Stimulated activated CD8-positive, alpha-beta memory T cell treated with anti-CD3 and anti-CD28 coated beads, Interleukin-7, amount 100 ng/mL, for 4 hours (primary cell): ENCODE measurements at places on chromosomes 4 and X.
A peak's percentile ranks its signal among the peaks of the same experiment; 100 is the strongest.

DNA sequence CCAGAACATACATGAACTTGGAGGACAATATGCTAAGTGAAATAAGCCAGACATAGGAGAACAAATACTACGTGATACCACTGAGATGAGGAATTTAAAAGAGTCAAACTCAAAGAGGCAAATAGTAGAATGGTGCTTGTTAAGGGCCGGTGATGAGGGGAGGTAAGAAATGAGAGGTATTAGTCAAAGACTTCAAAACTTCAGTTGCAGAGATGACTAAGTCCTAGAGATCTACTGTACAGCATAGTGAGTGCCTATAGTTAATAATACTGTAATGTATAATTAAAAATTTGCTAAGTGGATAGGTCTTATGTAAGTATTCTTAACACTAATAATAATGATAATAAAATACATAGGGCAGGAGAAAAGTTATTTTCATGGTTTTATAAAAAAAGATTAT is 126.9 kb upstream of the VEGFC start:
- DNase-seq: no peak

- DNase-seq: no peak
These were observed at the start of gene FOXR2 for GRCh38 chrX:55623100-55623499. Gene FOXR2 (plus strand): TSS chrX:55623400. CDS start chrX:55623712, 312 bp downstream.

DNA sequence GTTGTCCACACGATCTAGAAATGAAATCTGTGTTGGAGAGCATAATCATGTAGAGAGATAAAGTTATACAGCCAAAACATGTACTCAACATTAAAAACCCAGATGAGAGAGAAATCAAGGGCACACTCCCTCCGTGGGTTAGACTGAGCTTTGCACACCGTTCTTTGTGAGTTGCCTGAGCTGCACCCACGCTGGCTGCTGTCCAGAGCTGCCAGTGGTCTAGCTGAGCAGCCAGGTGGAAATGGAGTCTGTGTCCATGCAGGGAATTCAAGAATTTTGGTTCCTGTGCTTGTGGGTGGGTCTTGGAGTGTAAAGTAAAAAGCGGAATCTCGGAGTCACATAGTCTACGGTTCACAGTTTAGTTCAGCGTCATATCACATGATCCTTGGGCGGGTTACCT is 84.6 kb downstream of the GPR143 start:
- no peak for DNase-seq

DNA sequence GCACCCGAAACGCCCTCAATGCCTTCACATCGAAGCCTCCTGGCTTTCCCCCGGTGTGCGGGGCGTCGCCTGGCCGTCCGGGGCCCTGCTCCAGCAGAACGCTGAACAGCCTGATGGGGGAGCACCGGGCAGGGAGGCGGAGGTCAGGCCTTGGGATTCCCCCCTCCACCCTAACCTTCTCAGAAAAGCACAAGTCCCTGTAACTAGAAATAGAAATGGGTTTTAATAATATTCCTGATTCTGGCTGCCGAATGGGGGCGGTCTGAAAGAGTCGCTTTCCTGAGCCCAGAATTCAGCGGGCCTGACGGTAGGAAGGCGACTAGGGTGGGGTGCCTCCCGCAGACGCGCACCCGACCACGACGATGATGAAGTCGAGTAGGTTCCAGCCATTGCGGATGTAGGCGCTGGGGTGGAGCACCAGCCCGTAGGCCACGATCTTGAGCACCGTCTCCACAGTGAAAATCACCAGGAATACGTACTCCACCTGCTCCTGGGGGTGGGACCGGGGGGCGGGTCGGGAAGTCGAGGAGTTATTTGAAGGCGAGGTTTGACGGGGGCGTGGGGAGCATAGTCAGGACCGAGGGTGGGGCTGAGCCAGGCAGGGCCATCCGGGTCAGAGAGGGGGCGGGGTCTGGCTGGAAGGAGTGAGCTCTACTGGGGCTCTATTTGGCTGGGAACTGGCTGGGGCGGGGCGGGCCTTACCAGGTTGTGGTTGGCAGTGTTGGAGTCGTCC is 2.5 kb downstream of the CACNA1F start:
- DNase-seq: peak; percentile 12

DNA sequence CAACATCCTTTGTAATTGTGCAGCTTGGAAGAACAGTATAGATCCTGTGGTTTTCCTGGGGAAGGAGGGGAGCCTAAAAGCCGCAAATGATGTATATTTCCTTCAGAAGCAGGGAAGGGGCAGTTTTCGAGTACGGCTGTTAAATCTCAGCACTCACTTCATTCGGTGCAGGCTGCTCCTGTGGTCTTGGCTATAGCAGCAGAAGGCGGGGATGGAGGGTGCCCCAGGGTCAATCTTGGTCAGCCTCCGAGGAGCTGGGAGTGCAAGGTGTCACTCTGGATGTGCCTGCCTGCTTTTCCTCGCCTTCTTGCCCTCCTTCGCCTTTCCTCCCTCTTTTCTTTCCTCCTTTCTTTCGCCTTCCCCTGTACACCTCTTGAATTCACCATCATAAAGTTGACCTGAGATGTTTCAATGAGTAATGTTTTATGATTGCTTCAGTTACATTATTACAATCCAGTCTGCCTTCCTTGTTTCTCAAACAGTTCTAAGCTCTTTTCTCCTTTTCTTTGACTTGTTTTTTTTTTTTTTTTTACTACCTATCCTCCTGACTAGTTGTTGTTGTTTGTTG is 101.6 kb downstream of the RELL1 start:
- no peak for DNase-seq

DNA sequence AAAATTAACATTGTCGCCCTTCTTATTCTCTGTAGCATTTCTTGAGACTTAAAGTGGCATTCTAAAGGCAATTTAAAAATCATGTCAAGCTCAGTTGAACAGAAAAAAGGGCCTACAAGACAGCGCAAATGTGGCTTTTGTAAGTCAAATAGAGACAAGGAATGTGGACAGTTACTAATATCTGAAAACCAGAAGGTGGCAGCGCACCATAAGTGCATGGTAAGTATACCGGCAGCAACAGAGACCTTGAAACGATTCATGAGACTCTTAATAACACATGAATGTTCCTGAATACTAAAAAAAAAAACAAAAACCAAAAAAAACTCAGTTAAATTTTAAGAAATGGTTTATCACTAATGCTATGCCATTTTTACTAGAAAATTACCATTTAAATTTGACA is 82.4 kb upstream of the HPRT1 start:
- no peak for DNase-seq

GRCh38 chrX:47178337-47178736 is 15.3 kb upstream of the UBA1 start:
- DNase-seq: no peak

GRCh38 chr4:186669735-186670134 is 53.9 kb downstream of the FAT1 start:
- DNase-seq: no peak

DNA sequence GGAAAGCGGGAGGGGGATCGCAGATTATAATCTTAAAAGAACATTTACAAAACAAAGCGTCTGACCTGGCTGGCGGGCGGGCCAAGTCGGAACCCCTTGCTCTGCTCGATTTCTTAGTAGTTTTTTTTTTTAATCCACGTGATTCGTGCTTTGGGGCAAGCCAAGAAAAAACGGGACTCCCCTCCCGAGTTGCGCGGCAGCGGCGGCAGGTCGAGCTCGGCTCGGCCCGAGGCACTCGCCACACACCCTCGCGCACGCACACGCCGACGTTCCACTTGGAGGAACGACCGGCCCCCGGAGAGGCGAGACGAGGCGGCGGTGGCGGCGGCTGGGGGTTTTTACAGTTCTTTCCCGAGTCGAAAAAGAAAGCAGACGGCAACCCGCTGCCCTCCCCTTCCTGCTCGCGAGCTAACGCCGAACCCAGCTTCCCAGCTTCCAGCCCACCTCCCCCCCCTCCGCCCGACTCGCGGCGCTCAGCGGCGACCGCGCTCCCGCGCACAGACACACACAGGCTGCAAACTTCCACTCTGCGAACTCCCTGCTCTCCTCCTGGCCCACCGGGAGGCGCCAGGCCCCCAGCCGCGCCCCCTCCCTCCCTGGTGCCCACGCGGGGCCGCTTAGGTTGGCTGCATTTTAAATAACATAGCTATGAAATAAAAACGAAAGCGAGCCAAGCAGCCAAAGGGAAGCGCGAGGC is 1.2 kb downstream of the BCOR start:
- DNase-seq: peak; percentile 68

GRCh38 chr4:22179124-22179874 is 230.7 kb upstream of the KCNIP4 start:
- DNase-seq: no peak

DNA sequence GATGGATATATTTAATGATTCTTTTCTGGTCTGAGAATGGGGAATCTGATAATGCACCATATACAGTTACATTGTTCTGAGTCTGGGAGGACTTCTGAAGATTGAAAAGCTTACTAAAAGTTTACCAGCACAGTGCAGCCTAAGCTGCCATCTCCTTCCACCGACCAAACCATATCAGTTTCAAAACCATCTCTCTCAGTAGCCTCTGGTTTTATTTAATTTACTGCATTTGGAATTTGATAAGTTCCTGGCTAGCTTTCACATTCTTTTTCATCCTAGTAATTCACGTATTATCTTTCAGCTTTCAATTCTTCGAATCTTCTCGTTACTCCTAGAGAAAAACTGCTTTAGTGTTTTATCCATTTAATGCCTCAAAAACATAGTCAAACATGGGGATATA is 181.4 kb upstream of the HCCS start:
- DNase-seq: no peak

- DNase-seq: no peak
These were observed 179.6 kb upstream of the NOCT start for GRCh38 chr4:138835832-138836533.

DNA sequence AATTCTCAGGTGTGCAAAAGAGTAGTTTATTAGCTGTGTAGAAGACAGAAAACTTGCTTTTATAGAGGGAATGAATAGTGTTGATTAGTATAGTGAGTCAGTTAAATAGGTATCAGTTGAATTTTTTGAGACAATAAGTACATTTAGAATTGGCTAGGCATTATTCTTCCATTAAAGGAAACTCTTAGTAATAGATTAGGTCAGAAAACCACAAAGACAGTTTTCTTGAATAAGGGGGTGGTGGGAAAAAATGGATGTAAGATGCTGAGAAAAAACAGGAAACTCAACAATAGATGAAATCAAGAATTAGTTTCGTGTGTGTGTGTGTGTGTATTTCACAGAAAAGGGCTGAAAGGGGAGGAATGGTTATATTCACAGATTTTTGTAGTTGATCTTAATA is 16.8 kb downstream of the CD38 start:
- DNase-seq: no peak

- DNase-seq: no peak
These were observed 76.7 kb downstream of the SCD5 start for GRCh38 chr4:82721819-82722423.

DNA sequence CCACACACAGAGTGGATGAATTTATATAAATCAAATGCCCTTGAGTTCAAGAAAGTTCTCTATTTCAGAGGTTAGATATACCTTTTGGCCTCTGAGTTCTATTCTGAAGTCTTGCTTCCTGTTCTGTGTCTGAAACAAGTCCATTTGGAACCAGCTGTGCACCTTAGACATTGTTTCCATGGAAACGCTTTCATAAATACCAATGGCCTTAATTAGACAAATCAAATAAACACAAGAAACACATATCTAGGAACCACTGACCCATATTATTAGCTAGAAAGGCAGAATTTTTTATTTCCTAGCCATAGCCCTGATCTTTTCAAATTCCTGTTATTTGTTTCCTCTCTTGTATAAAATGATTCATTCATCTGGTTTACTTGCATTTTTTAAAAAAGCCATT is 8.4 kb upstream of the C4orf54 start:
- DNase-seq: no peak

- DNase-seq: no peak
These were observed 543.7 kb downstream of the ARAP2 start for GRCh38 chr4:35700663-35701062.

GRCh38 chrX:131521824-131522223 is 22.1 kb upstream of the OR13H1 start:
- no peak for DNase-seq

DNA sequence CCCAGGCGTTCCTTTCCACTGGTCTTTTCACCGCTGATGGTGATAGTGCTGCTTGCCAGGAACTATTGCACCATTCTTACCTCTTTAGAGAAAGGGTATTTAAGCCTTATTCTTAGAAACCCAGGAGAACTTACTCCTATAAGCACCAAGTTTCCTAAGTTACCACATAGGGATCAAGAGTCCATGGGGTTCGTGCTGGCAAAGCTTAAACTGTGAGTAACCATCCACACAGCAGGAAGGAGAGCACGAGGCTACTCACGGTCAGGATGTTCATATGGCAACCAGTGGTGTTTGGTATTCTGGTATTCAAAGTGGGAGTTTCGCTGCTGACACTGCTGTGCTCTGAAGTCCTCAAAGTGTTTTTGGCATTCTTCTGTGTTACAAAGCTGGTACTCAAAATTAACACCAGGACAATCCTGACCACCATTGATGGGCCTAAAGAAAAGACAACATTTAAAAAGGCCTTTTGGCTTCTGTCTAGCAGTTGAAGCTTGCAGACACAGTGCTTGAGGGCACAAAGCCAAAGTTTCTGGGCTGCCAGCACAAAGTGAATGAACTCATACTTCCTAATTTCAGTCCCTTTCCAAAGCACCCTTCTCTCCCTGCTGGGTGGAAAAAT is 256.9 kb downstream of the ADAMTS3 start:
- DNase-seq: no peak

GRCh38 chrX:41912923-41913322 is 10.4 kb downstream of the CASK start:
- no peak for DNase-seq

- DNase-seq: no peak
These were observed 28.4 kb upstream of the ADH7 start for GRCh38 chr4:99463566-99463965.

DNA sequence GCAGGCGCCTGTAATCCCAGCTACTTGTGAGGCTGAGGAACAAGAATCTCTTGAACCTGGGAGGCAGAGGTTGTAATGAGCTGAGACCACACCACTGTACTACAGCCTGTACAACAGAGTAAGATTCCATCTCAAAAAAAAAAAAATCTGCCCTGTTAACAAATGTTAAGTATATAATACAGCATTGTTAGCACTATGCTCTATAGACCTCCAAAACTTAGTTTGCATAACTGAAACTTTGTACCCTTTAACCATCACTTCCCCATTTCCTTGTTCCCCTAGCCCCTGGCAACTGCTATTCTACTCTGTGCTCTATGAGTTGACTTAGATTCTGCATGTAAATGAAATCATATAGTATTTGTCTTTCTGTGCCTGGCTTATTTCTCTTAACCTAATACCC is 76.7 kb downstream of the TAB3 start:
- no peak for DNase-seq

- no peak for DNase-seq
These were observed 144.8 kb upstream of the UNC5C start for GRCh38 chr4:95693594-95693993.

DNA sequence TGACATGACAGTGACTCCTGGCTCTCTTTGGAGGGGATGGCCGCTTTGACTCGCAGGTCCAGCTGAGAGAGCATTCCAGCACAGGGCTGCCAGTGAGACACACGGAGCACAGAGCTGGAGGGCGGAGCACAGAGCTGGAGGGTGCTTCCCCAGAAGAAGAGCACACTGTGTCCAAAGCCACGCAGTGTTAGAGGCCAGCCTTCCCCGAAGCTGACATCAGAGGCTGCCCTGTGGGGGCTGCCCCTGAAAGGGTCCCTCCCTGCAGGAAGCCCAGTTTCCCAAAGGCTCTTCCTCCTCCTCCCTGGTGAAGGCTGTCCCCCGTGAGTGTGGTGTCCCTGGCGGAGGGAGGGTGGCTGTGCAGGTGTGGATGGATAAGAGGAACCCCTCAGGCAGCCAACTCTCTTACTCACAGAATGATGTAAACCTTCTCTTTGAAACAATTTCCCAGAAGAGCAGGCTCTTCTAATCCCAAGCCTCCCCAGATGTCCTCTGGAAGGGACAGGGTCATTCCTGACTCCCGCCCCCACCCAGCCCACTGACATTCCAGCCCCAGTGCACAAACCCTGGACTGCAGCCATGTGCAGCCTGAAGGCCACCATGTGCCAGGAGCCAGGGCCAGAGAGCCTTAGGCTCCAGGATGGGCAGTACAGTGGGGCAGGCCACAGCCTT is 53.4 kb downstream of the PSAPL1 start:
- no peak for DNase-seq
